Activated CD4-positive, alpha-beta T cell treated with anti-CD3 and anti-CD28 coated beads for 48 hours (primary cell): ENCODE measurements at places on chromosomes 4 and X.

- no peak for DNase-seq
These were observed 4.2 kb upstream of the NOCT start for GRCh38 chr4:139011225-139011950.

GRCh38 chrX:21723084-21723483 is 34.8 kb downstream of the SMPX start:
- DNase-seq, result peak; percentile 3

DNA sequence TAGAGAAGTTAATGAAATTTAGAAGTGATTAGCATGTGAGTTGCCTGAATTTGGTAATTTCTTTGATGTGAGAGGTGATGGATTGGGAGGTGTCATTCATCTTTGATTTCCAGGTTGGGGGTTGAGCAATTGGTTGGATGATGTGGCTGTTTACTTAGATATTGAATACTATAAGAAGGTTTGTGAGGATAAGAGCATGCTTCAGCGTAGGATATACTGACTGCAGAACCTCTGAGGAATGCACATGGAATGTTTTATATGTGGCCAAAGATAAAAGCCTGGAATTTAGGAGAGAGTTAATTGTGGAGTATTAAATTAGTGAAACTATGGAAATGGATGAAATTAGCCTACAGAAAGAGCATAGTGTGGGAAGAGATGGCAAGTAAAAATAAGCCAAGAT is 165.4 kb upstream of the MAD2L1 start:
- no peak for DNase-seq

DNA sequence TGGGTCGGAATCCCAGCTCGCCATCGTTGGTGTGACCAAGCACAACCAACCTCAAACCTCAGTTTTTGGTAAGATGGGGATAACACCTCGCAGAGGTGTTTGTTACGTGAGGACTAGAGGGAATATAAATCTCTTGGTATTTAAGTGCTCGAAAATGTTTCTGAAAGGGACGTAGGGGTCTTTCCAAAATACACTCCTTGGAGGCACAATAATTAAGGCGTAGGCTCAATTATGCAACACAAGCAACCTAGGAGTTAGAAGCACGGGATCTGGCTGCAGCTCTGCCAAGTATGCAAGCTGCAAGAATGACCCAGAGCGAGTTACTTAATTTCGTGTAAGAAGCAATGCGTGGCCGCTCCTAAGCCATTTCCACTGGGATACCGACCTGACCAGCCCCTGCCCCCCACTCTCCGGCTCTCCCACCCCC is 552 bp downstream of the ADH5 start:
- no peak for DNase-seq

DNA sequence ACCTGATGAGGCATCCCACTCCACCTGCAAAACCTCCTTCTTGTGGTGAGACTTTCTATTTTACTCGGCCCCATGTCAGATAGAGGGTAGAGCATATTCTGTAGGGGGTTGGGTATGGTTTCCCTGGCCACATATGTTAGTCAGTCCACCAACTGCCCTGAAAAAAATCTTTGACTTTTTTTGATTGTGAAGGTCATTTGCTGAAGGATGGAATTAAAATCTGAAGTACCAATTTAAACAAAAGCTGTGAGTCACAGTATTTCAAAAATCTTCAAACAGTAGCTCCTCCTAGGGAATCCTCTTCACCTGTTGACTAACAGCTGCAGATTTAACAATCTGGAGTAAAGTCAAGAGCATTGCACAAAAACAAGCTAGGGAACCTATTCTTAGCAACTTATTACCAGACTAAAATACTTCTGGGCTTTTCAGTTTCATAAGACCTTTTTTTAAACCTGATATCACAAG is 8.0 kb upstream of the CCDC110 start:
- no peak for DNase-seq

GRCh38 chr4:38904090-38904666 is 36.6 kb downstream of the FAM114A1 start:
- no peak for DNase-seq
